ENCODE measurements at places on chromosomes 12 and 14. TPM values are rescaled to one million over a fixed set of nuclear protein-coding genes. Genes with fewer than 3 reads are reported as not detected.

DNA sequence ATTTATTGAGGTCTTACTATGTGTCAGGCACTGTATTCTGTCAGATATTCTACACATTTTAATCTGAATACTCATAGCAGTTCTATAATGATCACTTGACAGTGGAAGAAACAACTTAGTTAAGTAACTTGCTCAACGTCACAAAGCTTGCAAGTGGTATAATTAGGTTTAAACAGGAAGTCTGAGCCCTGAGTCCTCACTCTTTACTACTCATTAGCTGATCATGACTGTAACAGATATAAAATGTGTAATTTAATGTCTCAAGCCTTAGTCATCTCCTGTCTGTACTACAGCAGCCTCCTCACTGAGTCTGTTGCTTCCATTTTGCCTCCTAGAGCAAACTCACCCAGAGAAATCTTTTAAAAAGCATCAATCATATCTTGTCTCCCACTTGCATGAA, 38.9 kb downstream of the PPP4R4 start:
- H3K4me3 ChIP-seq = no peak overlapping the region
- no peaks in the 10 kb centered on the region for H3K36me3 ChIP-seq
- H3K27me3 ChIP-seq = no peaks in the 10 kb centered on the region
- no peak overlapping the region for H3K27ac ChIP-seq
- peak; percentile 55 for DNase-seq

DNA sequence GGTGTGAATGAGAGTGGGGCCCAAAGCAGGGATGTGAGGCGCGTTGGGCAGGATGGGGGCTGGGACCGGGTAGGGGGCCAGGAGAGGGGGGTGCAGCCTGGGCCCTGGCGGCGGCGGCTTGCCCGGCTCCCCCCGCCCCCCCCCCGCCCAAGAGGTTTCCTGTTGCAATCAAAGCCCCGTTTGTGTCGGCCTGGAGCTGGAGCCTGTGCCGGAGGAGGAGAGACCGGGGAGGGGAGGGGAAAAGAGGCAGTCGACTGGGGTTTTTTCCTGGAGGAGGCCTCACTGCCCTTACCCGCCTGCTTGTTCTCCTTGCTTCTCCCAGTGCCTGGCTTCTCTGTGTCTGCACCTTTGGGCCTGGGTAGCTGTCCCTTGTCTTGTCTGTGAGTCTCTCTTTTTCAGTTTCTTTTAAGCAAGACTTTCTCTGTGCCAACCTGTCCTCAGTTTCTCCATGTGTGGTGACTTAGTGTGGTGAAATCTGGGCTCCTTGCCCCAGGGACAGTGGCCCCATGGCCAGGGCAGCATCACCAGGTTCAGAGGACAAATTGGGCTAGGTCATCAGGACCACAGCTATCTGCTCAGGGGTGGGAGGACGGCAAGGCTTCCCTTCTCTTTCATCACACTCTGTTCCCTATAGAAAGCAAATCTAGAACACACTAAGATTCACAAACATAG, 8.5 kb downstream of the RARG start:
- H3K27ac ChIP-seq = peak overlapping the region; percentile 17
- no peaks in the 10 kb centered on the region for H3K36me3 ChIP-seq

- no peaks in the 10 kb centered on the region for H3K4me1 ChIP-seq
- no peak for DNase-seq
- H3K27ac ChIP-seq = no peak overlapping the region
- no peak overlapping the region for H3K4me3 ChIP-seq
- H3K27me3 ChIP-seq = no peaks in the 10 kb centered on the region
Measured at GRCh38 chr12:24424889-24425600, 475.6 kb upstream of the SOX5 start.

GRCh38 chr14:61132894-61133293, 148.2 kb downstream of the TMEM30B start:
- no peak overlapping the region for H3K4me3 ChIP-seq
- no peaks in the 10 kb centered on the region for H3K36me3 ChIP-seq
- H3K27ac ChIP-seq = no peak overlapping the region
- H3K4me1 ChIP-seq = peaks cover 7% of the 10 kb centered on the region
- DNase-seq = no peak
- no peaks in the 10 kb centered on the region for H3K27me3 ChIP-seq

- no peaks in the 10 kb centered on the region for H3K36me3 ChIP-seq
- peaks cover 68% of the 10 kb centered on the region for H3K4me1 ChIP-seq
- H3K27me3 ChIP-seq = no peaks in the 10 kb centered on the region
- H3K4me3 ChIP-seq = no peak overlapping the region
- no peak overlapping the region for H3K27ac ChIP-seq
- no peak for DNase-seq
Measured at GRCh38 chr12:124520907-124521306, 46.5 kb downstream of the NCOR2 start.

GRCh38 chr12:66247741-66248140, 54.6 kb upstream of the HELB start:
- no peak overlapping the region for H3K27ac ChIP-seq
- H3K27me3 ChIP-seq = no peaks in the 10 kb centered on the region
- no peak overlapping the region for H3K4me3 ChIP-seq

GRCh38 chr12:57626111-57626920, 6.7 kb downstream of the B4GALNT1 start:
- H3K27ac ChIP-seq = no peak overlapping the region
- H3K4me1 ChIP-seq = peaks cover 4% of the 10 kb centered on the region
- H3K4me3 ChIP-seq = no peak overlapping the region
- no peaks in the 10 kb centered on the region for H3K36me3 ChIP-seq
- H3K27me3 ChIP-seq = peaks cover 46% of the 10 kb centered on the region

DNA sequence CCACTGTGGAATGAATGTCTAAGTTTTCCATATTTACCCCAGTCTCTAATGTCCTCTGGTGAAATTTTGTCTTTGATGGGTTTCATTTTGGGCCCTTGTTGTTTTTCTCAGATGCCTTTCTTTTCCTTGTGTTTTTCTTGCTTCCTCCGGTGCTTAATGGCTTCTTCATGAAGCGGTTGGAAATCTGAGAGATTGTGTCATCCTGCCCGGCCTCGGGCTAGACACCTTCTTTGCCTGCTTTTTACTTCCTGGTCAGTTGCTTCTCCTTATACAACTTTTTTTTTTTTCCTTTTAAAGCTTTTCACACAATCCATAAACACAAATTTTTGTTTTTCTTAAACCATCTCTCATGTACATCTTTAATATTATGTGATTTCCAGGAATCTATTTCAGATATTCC, 7.1 kb downstream of the ETV6 start:
- DNase-seq = no peak
- H3K4me1 ChIP-seq = peaks cover 31% of the 10 kb centered on the region
- H3K36me3 ChIP-seq = no peaks in the 10 kb centered on the region
- no peaks in the 10 kb centered on the region for H3K27me3 ChIP-seq
- no peak overlapping the region for H3K4me3 ChIP-seq
- no peak overlapping the region for H3K27ac ChIP-seq

GRCh38 chr14:22494486-22495135, 94.4 kb downstream of the DAD1 start:
- H3K36me3 ChIP-seq = no peaks in the 10 kb centered on the region
- H3K27me3 ChIP-seq = peaks cover 36% of the 10 kb centered on the region
- no peak overlapping the region for H3K4me3 ChIP-seq
- no peaks in the 10 kb centered on the region for H3K4me1 ChIP-seq
- no peak overlapping the region for H3K27ac ChIP-seq
- DNase-seq = no peak

DNA sequence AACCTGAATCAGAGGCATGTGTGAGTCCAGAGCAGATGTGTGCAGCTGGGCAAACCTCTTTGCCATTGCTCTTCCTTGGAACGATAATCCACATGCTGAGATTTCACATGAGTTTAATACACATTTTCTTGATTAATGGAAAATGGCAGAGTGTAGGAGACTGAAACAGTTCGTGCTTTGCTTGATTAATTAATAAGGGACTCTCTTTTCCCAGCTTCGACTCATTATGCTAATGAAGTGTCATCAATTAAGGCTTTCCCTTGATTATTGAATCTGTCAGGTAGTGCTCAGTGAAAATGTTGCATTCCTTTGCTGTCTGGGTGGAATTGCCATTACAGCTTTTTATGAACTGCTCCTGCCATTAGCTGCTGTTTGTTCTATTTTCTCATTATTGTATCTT, 487.7 kb upstream of the NOVA1 start:
- H3K4me3 ChIP-seq = no peak overlapping the region
- H3K4me1 ChIP-seq = no peaks in the 10 kb centered on the region
- DNase-seq = no peak
- no peaks in the 10 kb centered on the region for H3K27me3 ChIP-seq

GRCh38 chr12:7047306-7047705, 13.2 kb upstream of the C1S start:
- no peaks in the 10 kb centered on the region for H3K36me3 ChIP-seq
- peaks cover 13% of the 10 kb centered on the region for H3K27me3 ChIP-seq
- no peak for DNase-seq
- H3K4me1 ChIP-seq = no peaks in the 10 kb centered on the region
- no peak overlapping the region for H3K27ac ChIP-seq

DNA sequence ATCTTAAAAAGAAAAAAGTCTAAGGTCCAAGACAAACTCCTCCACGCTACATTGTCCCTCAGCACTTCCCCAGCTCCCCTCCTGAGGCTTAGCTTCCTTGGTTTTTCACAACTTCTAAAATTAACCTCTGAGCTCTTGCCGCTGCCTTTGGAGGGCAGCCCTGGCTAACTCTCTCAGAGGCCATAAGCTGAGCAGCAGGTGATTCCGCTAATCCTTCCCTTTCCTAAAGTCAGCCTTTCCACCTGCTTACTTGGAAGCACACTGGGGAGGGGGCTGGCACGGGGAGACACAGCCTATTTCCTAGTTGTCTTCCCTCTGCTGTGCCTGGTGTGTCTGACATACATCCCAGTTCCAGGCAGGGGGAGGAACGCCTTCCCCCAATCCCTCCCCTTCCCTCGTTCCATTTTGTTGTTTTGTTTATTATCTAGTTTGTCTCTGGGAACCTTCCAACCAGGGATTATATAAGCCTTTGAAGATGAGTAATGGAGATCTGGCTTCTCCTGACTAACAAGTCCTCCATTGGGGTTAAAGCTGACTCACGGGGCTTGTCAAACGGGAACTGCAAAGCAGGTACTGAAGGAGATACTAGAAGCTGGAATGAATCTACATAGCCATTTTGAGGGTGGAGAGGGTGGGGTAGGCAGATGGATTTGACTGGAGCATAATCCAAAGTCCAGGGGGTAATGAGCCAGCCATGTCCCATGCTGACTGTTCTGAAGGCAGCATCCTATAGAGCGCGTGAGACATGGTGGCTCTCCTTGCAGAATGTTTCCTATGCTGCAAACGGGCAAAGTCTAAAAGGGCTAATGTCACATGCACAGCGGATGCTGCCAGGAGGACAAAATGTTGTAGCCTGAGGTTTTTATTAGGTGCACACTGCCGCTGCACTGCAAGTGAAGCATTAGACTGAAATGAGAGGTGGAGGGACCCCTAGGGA, 230.8 kb downstream of the FOXN3 start:
- no peaks in the 10 kb centered on the region for H3K36me3 ChIP-seq
- H3K27ac ChIP-seq = no peak overlapping the region
- DNase-seq = no peak

DNA sequence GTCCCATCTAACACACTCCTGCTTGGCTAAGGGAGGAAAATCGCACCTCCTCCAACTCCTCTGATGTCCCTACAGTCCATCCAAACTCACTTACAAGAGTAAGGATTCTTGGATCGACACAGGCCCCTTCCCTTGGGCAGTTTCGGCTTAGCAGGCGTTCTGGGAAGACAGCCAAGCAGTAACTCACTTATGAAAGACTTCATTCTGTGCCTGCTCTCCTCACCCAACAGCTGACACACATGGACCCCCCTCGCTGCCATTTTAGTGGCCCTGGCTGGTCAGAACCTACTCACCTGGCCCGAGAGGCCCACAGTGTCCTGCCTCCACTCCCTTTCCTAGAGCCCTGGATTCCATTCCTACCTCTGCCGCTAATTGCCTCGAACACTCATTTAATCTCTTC, 52.3 kb upstream of the BCL2L14 start:
- H3K27me3 ChIP-seq = no peaks in the 10 kb centered on the region
- H3K27ac ChIP-seq = no peak overlapping the region
- no peak overlapping the region for H3K4me3 ChIP-seq
- peaks cover 16% of the 10 kb centered on the region for H3K4me1 ChIP-seq
- peak; percentile 55 for DNase-seq
- no peaks in the 10 kb centered on the region for H3K36me3 ChIP-seq

DNA sequence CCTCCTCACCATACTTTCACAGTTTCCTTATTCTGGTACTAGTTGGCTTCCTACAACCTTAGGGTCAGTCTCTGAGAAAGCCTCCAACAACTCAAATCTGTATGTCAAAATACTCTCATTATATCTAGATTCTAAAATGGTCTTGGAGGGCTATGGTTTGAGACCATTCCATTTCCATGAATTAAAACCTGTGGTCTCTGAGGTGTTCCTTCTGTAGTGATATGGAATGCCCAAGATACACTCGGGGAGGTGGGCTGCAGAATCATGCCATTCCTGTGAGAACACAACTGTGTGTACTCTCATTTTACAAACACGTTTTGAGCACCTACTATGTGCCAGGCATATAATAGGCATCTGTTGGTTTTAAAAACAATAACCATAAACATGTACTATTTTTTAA, 74.0 kb downstream of the FERMT2 start:
- H3K36me3 ChIP-seq = peaks cover 77% of the 10 kb centered on the region
- H3K4me3 ChIP-seq = no peak overlapping the region
- peak overlapping the region; percentile 81 for H3K27ac ChIP-seq
- H3K4me1 ChIP-seq = peaks cover 70% of the 10 kb centered on the region

- H3K4me3 ChIP-seq = no peak overlapping the region
- no peak for DNase-seq
- H3K27ac ChIP-seq = no peak overlapping the region
Measured at GRCh38 chr14:60815371-60815770, 80.8 kb downstream of the MNAT1 start.

DNA sequence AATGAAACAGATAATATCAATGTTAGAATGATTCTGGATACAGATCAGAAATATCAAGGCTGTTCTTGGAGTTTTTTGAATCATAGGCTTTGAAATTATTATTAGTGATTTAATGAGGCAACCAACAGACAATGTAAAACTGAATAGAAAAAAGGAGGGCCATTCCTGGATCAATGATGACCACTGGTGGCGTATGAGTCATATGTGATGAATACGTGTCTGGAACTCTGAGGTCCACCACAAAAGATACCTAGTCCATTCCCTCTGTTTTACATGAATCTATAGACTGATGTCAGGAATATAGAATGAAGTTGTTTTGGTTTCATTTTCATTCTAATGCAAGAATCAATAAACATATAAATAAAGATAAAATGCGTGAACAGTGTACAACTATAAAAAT, 78.3 kb upstream of the RTL1 start:
- H3K36me3 ChIP-seq = peaks cover 55% of the 10 kb centered on the region
- H3K27me3 ChIP-seq = no peaks in the 10 kb centered on the region
- H3K4me3 ChIP-seq = no peak overlapping the region
- peaks cover 27% of the 10 kb centered on the region for H3K4me1 ChIP-seq
- H3K27ac ChIP-seq = no peak overlapping the region
- no peak for DNase-seq

The LMNTD1 gene
- total RNA-seq = not detected

The MAP3K9 gene
- total RNA-seq = under 0.01 TPM

The MANSC4 gene
- not detected for total RNA-seq

The MYL6 gene
- 873 TPM for total RNA-seq

The SLC22A17 gene
- total RNA-seq = 18.1 TPM

The PCED1B gene
- total RNA-seq = 0.29 TPM

The ST8SIA1 gene
- total RNA-seq = 6.2 TPM

The SLC6A15 gene
- under 0.01 TPM for total RNA-seq

The TMEM179 gene
- not detected for total RNA-seq

The ACSS3 gene
- total RNA-seq = 22.4 TPM

The CHPT1 gene
- 32.7 TPM for total RNA-seq
